ENCODE measurements at places on chromosomes 16 and 17. TPM values are rescaled to one million over a fixed set of nuclear protein-coding genes. Genes with fewer than 3 reads are reported as not detected.

The ZNF764 gene
- total RNA-seq = 6.1 TPM

The CDRT4 gene
- 3.8 TPM for total RNA-seq

The KCNJ18 gene
- not detected for total RNA-seq

The TBC1D3C gene
- not detected for total RNA-seq

The PLA2G10 gene
- total RNA-seq = not detected

The FOXN1 gene
- total RNA-seq = not detected

The KRT36 gene
- 0.33 TPM for total RNA-seq

The C16orf89 gene
- total RNA-seq = 15.7 TPM

The C1QTNF8 gene
- total RNA-seq = not detected

The DNAH3 gene
- not detected for total RNA-seq

The INCA1 gene
- total RNA-seq = 2.0 TPM

The LITAFD gene
- total RNA-seq = not detected

- no peak for DNase-seq
These were observed 48.6 kb upstream of the PVALEF start for GRCh38 chr17:81116704-81117103.

DNA sequence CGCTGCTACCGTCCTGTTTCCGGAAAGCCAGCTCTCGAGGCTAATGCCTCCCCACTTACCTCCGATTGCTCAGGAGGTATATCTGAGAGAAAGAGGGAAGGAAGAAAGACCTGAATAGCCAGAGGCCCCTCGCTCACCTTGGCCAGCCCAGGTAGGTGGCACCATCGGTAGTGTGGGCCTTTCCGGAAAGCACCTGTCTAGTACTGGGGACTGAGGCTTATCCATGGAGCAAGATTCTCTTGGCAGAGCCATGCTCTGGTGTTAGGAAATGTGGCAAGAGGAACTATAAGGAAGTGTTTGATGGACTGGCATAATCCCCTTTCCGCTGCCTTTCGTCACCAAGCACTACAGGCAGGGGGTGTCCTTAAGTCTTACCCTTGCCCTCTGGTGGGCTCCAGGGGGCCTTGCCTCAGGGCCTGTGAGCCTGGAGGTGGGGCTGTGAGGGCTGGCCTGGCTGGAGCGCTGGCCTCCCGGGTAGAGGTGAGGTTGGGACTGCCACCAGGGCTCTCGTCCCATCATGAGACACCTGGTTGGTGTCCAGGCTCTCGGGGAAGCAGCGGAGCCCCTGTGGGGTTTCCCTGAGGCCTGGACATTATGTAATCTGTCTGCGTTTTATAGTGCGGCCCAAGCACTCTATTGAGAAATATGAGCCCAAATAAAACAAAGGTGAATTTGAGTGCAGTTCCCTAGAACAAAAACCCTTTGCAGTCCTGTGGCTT is 2.9 kb downstream of the CMIP start:
- no peak for DNase-seq

DNA sequence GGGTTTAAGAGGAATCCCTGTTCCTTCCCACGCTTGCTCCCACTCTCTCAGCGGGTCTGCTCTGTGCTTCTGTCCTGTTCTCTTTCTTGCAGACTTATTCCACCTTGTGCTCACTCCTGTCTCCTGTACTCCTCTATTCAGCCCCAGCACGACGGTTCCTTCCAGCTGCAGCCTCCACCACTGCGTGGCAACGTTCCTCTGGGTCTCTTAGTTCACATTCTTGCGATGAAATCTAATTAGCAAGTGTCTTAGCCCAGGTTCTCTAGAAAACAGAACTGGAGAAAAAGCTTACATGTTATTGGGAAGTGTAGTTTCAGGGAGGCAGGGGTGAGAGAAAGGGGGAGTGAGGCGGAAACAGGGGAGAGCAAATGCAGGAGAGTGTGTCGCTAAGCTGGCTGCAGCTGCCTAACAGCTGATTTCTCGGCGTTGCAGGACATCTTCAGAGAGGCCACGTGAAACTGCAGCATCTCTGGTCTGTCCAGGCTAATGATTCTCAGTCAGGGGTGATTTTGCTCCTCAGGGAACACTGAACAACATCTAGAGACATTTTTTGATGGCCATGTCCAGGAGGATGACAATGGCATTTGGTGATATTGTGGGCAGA is 213.2 kb upstream of the NLRP1 start:
- DNase-seq = no peak

- DNase-seq = no peak
These were observed 40.2 kb upstream of the CIBAR2 start for GRCh38 chr16:85152414-85153030.

GRCh38 chr17:9227819-9228407 is 206.6 kb downstream of the NTN1 start:
- no peak for DNase-seq

DNA sequence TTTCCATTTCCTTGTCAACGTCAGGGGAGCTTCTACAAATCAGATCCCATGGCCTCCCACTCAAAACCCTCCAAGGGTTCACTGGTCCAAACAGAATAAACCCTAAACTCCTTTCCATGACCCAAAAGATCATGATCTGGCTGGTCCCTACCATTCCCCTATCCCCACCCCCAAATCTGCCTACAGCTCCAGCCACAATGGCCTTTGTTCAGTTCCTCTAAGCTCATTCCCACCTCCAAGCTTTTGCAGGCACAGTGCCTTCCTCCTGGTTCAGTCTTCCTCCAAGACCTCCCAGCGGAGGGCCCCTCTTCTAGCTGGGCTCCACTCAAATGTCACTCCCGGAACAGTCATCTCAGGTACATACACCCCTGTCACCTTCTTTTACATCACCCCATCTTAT is 2.0 kb downstream of the GPRC5B start:
- DNase-seq = no peak

DNA sequence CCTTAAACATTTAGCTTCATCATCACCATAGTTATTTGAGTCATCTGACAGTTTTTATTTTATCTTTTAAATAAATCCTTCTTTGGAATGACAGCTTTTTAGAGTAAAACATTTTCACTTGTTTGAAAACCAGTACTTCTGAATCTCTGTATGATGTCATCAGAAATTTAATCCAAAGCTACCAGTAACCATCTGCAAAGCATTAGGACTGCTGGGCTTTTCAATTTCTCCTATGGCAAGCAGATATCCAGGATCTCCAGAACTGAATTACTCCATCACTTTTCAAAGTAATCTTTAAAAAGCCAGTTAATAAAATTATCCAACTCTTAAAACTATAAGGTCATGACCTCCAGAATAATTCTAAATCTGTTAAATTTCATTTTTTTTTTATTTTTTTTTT is 51.5 kb downstream of the CHCT1 start:
- DNase-seq = no peak

DNA sequence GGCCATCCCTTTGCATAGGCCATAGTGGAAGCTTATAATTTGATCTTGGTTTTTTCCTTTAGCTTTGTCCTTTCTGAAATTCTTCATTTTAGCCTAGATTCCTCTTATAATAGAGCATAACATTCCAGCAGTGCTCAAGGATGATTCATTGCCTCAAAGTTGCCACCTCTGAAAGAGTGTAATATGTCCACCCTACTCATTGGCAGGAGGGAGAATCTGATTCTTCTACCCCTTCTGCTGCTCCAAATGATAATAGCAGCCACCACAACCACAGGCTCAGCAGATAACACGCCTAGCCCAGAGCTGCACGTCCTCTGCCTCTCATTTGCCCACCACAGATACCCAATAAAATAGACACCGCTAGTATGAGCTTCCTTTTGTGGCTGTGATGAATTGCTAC is 337.4 kb upstream of the HSBP1 start:
- no peak for DNase-seq

- DNase-seq = no peak
These were observed 24.6 kb upstream of the PHB1 start for GRCh38 chr17:49439305-49439672.

- DNase-seq = no peak
These were observed 17.5 kb downstream of the KIAA0513 start for GRCh38 chr16:85045077-85045476.

- no peak for DNase-seq
These were observed 2.6 kb upstream of the ABCC3 start for GRCh38 chr17:50631908-50632571.

DNA sequence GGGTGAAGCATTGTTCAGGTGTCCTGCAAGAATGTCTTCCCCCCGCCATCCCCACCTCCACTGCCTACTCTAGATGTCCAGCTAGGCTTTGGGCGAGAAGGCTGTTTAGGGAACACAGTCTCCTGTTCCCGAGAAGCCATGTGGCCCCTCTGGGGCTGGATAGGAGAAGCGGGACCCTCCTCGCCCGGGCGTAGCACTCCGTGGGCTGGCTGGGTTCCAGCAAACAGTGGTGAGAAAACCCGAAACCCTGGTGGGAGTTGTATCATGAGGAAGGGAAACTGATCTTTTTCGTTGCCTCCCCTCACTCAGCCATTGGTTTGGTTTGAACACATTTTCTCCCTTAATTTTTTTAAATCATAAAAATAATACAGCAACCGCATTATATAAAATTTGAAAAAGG is 56.6 kb downstream of the IRF8 start:
- no peak for DNase-seq

DNA sequence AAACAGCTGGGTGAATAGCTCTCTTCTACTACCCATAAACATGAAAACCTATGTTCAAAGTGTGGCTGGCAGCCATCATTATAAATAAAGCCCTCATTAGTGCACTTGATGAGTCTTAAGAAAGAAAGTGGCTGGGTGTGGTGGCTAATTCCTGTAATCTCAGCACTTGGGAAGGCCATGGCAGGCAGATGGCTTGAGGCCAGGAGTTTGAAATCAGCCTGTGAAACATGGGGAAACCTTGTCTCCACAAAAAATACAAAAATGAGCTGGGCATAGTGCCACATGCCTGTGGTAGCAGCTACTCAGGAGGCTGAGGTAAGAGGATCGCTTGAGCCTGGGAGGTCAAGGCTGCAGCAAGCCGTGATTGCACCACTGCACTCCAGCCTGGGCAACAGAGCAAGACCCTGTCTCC is 28.3 kb upstream of the APPBP2 start:
- DNase-seq = no peak

DNA sequence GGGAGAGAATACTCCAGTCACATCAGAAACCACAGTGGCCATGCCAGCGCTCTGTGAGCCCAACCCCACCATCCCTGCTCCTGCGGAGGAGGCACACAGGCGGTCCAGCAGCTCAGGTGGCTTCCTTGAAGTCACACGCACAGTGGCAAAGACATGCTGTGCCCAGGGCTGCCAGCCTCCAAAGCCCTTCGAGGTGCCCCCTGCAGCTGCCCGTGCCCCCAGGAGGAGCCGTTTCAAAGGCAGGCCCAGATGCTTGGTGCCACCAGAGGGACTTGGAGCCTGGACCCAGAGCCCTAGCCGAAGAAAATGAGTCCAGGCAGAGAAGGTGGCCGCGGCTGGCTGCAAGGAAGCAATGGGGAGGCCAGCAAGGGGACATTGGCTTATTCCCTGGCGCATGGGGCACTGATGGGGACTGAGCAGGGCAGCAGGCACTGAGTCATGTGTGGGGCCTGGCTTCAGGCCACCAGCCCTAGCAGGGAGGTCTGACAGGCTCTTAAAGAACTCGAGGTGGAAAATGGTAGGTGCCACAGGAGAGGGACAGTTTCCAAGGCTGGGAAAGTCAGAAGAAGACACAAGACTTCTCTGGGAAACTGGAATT is 17.2 kb upstream of the CACNG1 start:
- no peak for DNase-seq

- DNase-seq = peak; percentile 86
These were observed 1.7 kb upstream of the ANKRD13B start for GRCh38 chr17:29591146-29591736.

- no peak for DNase-seq
These were observed 67.2 kb upstream of the CIBAR2 start for GRCh38 chr16:85179344-85180046.

DNA sequence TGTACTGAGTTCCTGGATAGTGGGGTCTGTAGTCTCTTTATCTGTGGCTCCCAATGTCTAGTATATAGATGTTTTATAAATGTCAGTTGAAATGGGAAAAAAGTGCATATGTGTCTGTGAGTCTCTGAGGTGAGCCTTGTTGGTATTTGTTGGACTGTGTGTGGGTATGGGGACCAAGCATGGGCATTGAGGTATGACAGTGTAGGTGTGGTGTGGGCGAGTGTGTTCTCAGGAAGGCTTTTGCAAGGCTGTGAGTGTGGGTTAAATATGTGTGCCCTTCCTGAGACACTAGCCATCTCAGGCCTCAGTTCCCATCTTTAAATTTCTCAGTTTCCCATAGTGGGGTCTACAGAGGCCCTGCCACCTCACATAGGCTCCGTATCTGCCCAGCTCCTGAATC is 440.2 kb upstream of the CCL2 start:
- no peak for DNase-seq

DNA sequence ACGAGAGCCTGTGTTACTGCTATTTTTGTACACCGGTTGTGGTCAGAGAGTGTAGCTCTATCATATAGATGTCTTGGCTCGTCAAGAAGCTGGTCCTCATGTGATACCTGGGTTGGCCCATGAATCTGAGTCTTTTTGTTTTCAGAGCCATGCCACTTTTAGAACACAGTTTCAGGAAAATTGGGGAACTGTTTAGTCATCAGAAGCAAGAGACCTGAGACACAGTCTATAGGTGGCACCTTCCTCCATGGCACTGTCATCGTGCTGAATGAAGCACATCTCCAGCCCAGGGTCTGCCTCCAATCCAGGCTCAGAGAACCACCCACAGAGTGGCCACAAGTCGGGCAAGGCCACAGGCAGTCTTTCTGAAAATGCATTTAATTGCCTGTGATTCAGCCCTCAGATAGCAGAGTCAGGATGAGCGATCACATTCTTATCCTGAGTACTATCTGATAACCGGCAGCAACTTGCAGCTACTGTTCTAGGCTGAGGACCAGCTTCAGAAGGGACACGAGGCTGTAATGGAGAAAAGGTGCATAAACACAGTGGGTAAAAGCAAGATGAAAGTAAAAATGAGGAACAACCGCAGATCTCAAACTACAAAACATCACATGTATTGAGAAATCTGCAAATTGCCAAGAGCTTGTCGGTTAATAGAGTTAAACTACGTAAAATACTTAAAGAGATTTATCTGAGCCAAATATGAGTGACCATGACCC is 14.2 kb upstream of the HAPSTR1 start:
- no peak for DNase-seq

DNA sequence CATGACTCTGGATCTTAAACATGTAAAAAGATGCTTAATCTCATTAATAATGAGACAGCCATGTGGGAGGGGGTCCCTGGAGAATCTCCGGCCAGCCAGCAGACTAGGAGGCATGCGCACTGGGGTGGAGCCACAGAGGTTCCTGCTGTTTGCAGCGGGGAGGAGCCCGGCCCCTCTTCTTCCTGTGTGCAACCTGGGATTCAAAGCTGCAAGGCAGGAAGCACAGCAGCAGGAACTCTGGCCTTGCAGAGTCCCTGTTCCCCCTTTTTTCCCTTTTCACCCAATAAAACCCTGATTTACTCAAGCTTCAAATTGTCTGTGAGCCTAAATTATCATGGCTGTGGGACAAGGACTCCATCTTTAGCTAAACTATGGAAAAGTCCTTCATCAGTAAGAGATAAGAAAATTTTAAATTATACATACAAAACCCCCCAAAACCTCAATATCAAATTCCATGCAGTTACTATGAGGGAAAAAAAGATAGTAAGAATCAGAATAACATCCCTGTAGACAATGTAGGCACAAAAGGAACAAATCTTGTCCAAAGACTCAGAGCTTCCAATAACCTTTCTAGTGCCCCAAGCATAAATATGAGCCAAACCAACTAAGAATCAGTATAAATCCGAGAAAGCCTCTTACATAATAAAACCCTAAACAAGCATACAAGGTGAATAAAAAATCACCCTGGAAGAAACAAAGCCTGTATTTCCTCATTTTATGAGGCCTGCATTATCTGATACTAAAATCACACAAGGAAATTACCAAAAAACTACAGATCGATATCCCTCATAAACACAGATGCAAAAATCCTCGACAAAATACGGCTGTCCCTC is 12.1 kb downstream of the CFDP1 start:
- peak; percentile 84 for DNase-seq

Data from sigmoid colon (tissue), 7 donors.